ENCODE measurements at places on chromosomes 3 and 15. TPM values are rescaled to one million over a fixed set of nuclear protein-coding genes. Genes with fewer than 3 reads are reported as not detected.

Gene MME
- total RNA-seq = 19.4 TPM

Gene COL8A1
- 119 TPM for total RNA-seq

Gene ANKRD63
- under 0.01 TPM for total RNA-seq

DNA sequence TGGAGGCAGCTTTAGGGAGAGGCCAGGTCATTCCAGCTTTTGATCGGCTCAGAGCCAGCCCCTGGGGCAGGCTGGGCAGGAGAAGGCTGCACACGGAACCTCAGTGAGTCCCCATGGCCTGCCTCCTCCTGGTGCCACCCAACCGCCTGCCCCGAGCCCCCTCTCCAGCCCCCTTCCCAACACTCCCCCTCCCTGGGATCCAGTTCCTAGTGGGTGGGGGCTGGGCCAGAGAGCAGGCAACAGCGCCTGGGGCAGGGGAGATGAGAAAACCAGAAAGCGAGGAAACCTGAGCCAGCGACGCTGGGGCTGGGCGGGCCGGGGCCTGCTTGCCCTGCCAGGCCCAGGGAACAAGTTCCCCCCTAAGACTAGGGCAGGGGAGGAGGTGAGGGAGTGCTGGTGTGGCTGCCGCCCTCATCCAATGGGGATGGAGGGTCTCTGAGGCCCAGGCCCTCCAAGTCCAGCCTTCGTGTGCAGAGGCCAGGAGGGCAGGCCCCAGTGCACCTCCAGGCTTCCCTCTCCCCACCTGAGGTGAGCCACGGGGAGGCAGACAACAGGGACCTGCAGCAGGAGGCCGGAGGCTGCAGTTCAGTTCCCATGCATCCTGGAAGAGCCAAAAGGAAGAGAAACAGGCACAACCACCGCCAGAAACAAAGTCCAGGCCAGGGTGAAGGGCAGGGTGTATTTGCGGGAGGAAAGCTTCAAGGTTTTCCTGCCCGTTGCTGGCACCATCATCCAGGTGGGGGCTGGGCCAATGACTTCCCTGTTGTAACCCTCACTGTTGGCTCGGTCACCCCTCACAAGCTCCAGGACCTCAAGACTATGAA is 4.0 kb upstream of the SEMA3F start:
- no peak for DNase-seq

DNA sequence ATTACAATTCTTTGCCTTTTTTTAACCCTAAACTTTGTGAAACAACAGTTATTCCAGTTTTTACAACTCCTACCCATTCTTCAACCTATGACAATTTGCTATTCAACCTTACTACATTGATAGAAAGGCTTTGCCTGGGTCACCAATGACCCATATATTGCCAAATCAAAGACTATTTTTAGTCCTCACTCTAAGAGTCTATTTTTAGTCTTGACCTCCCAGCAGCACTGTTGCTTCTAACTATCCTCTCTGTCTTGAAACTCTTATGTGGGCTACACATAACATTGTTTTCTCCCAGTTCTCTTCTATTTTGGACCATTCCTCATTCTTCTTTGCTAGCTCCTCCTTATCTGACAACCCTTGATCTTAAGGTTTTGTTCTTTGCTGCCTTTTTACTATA is 71.4 kb downstream of the C3orf80 start:
- peak; percentile 28 for DNase-seq

GRCh38 chr3:48409291-48410201 is 20.3 kb downstream of the PLXNB1 start:
- no peak for DNase-seq

- DNase-seq = no peak
Measured at GRCh38 chr3:196660381-196661166, 21.1 kb downstream of the NRROS start.

GRCh38 chr15:58732625-58733363 is 16.7 kb downstream of the ADAM10 start:
- no peak for DNase-seq

DNA sequence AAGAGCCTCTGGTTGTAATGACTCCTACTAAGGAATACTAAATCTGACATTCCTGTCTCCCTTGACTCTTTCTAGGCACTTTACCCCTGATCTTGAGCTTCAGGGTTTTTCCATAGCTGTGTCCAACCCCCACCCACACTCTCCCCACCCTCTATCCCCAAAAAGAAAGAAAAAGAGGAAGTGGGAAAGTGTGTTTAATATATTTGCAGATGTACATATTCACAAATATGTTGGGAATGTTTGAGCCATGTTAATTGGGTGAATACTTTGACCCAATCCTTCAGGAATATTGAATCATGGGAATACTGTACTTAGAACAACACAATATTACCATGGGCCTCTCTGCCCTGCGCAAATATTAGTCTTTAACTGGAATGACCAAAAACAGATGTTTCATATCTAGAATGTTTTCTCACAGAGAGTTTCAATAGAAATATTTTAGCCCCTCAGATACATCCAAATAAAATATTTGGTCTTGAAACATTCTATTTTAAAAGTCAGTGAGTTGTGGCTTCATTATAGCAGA is 19.8 kb upstream of the PFN2 start:
- peak; percentile 31 for DNase-seq

GRCh38 chr15:31275331-31276262 is 51.0 kb upstream of the KLF13 start:
- no peak for DNase-seq

- peak; percentile 86 for DNase-seq
Measured at GRCh38 chr3:113436809-113437208, 4.5 kb downstream of the CFAP44 start.
